ENCODE measurements at places on chromosomes 2 and 18. TPM values are rescaled to one million over a fixed set of nuclear protein-coding genes. Genes with fewer than 3 reads are reported as not detected.

- H3K27ac ChIP-seq = no peak overlapping the region
- H3K27me3 ChIP-seq = no peaks in the 10 kb centered on the region
- H3K4me3 ChIP-seq = no peak overlapping the region
- DNase-seq = no peak
- no peaks in the 10 kb centered on the region for H3K4me1 ChIP-seq
- H3K36me3 ChIP-seq = no peaks in the 10 kb centered on the region
These were observed 27.8 kb upstream of the REL start for GRCh38 chr2:60853531-60853930.

GRCh38 chr2:78896536-78896935, 129.0 kb upstream of the REG3G start:
- no peak overlapping the region for H3K27ac ChIP-seq
- DNase-seq = no peak
- no peak overlapping the region for H3K4me3 ChIP-seq
- no peaks in the 10 kb centered on the region for H3K27me3 ChIP-seq

- H3K4me1 ChIP-seq = peaks cover 5% of the 10 kb centered on the region
- H3K36me3 ChIP-seq = no peaks in the 10 kb centered on the region
- no peak overlapping the region for H3K4me3 ChIP-seq
- DNase-seq = no peak
These were observed 245.0 kb upstream of the FN1 start for GRCh38 chr2:215680605-215681598.

- no peak overlapping the region for H3K27ac ChIP-seq
- H3K27me3 ChIP-seq = no peaks in the 10 kb centered on the region
- no peak for DNase-seq
- no peaks in the 10 kb centered on the region for H3K36me3 ChIP-seq
- no peak overlapping the region for H3K4me3 ChIP-seq
These were observed 54.2 kb downstream of the MRPL35 start for GRCh38 chr2:86253424-86253823.

GRCh38 chr2:172931256-172931894, 144.3 kb upstream of the MAP3K20 start:
- peak; percentile 54 for DNase-seq
- no peaks in the 10 kb centered on the region for H3K36me3 ChIP-seq
- H3K4me3 ChIP-seq = peak overlapping the region; percentile 17
- H3K27me3 ChIP-seq = no peaks in the 10 kb centered on the region
- no peak overlapping the region for H3K27ac ChIP-seq
- H3K4me1 ChIP-seq = peaks cover 20% of the 10 kb centered on the region

DCC gene
- 0.41 TPM for total RNA-seq

GRCh38 chr2:95025406-95026319, at the start of gene MAL:
TSS of gene MAL (plus strand) at chr2:95025708. CDS start at chr2:95025793, 85 bp downstream.
- no peaks in the 10 kb centered on the region for H3K4me1 ChIP-seq
- DNase-seq = peak; percentile 31
- no peak within 1 kb of the TSS for H3K27ac ChIP-seq
- H3K4me3 ChIP-seq = peak within 1 kb of the TSS; percentile 17
- peaks cover 49% of the 10 kb centered on the region for H3K27me3 ChIP-seq
- H3K36me3 ChIP-seq = no peaks in the 10 kb centered on the region

TCF23 gene
- 0.03 TPM for total RNA-seq

Data from neural progenitor cell (in vitro differentiated cells).